MM.1S (cell line): ENCODE measurements at places on chromosomes 2 and 18.
A peak's percentile ranks its signal among the peaks of the same experiment; 100 is the strongest.

DNA sequence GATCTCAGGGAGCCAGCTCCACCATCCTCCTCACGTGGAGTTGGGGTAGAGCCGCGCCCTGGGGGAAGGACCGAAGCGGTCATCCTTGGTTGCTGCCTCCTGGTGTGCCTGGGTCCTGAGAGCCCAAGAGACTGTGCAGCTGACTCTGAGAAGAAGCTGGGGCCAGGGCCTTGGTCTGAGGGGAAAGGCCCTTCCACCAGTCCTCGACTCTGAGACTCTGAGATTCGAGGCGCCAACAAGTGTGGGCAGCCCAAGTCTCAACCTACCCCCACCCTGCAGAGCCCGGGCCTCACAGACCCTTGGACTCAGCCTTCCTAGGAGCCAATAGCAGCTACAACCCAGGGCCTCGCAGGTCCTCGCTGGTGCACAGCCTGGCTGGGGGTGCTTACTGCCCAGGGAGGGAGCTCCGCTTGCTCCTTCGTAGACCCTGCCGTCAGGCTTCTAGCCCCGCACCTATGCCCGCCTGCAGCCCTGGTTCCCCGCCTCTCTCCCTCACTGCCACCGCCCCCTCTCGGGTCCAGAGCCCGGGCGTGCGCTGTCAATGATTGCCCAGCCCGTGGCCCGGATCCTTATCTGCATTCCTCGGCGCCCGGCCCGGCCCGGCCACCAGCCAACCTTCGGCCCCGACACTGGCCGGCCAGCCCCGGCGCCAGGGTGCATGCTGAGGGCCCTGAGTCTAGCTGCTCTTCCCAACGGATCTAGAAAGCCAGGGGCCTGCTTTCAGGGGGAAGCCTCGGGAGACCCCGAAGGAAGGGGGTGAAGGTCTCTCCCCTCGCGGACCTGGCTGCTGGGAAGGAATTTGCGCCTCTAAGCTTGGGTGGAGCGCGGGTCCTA is 2.0 kb downstream of the IHH start:
- DNase-seq = no peak

DNA sequence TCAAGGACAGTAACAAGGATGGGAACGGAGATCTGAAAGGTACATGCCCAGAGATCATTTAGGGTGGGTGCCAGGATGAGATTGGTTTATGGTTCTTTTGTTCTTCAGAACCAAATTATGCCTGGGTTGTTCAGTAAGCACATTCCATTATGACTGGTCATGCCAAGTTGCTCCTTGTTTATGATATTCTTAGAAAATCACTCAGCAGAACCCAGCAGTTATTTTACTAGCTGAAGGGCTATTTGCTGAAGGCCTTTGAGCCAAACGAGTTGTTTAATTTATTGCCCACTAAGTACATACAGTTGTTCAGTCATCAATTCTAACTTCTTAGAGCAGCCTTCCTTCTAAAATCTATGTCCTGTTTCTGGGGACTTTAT is 635 bp downstream of the SLC3A1 start:
- no peak for DNase-seq

GRCh38 chr2:236625156-236625690 is 55.6 kb downstream of the ACKR3 start:
- DNase-seq = no peak

GRCh38 chr18:48418539-48419276 is 9.5 kb upstream of the ZBTB7C start:
- DNase-seq = no peak

- DNase-seq = no peak
Observed at GRCh38 chr2:44171018-44171417, 2.3 kb downstream of the PPM1B start.

DNA sequence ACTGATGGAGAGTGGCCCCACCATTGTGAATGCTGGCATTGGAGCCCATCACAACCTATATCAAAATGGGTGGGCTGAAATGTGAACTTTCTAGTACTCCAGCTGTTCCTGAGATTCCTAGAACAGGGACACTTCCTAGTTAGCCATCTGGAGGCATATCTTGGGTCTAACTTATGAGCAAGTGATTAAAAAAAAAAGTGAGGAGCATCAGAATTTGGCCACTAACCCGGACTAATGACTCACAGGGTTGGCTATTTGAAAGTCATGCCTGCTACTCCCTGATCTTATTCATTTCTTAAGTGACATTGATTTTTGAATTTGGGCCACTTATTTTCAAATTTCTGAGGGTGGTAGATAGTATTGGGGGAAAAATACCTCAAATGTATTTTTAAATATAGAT is 216.6 kb downstream of the HRH4 start:
- DNase-seq = no peak

DNA sequence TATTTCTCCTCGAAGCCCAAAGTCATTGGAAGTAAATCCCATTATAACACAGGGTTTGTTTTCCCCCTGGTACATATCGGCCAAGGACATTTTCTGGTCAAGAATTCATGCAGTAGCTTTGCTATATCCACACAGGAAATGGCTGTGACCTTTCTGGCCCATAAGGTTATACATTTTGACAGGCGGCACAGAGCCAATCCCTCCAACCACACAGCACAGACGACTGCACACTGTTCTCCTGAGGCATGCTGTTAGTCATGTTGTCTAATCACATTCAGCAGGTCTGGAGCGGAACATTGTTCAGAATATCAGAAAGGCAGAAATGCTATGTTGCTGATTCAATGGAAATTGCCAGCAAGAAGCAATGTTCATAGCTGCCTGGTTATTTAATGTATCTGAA is 742.3 kb upstream of the SLC8A1 start:
- no peak for DNase-seq

GRCh38 chr2:233764761-233765160 is 4.7 kb downstream of the UGT1A1 start:
- DNase-seq = no peak

- no peak for DNase-seq
Observed at GRCh38 chr2:79782576-79783452, 270.0 kb downstream of the CTNNA2 start.

- no peak for DNase-seq
Observed at GRCh38 chr2:174040417-174040701, 75.2 kb upstream of the SP3 start.

GRCh38 chr18:39788383-39788782 is 2166.7 kb upstream of the PIK3C3 start:
- DNase-seq = no peak

DNA sequence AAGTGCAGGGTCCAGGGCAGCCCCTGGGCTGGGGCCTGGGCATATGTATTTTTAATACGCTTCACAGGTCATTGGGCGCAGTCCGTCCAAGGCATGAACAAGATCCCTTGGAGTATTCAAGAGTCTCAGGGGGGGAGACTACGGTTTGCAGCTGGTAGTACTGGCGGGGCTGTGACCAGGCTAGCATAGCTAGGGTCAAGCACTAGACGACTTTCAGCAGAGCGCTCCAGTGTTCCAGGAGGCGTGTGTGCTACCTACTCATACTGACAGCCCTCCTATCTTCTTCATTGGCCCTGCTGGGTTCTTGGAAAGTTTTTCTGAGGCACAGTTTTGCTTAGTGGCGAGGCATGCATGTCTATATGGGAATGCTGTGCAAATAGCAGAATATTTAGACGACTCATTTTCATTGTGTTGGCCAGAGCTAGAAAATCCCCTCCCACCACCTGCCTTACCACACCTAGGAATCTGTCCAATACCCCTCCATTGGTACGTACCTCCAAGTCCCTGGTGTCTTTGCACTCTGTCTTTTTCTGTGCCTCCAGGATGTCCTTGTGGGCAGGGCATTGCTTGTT is 68.2 kb downstream of the GLI2 start:
- no peak for DNase-seq

DNA sequence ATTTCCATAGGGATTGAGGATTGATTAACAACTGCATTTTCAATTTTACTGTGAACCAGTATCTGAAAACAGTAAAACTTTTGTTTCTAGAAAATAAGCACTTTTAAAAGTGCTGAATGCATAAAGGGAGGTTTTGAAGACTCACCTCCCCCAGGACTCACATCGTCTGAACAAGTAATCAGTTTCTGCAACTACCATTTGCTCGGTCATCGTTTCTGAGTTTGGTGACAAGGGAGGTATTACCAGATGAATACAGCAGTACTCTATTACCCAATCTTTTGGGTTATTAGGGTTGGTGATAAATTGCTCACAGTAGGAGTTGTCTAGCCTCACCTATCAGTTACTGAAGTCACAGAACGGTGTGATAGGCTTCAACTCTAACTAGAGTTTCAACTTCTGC is 234.5 kb upstream of the FN1 start:
- DNase-seq = no peak

- no peak for DNase-seq
Observed at GRCh38 chr2:164622338-164623106, 1.2 kb upstream of the GRB14 start.

DNA sequence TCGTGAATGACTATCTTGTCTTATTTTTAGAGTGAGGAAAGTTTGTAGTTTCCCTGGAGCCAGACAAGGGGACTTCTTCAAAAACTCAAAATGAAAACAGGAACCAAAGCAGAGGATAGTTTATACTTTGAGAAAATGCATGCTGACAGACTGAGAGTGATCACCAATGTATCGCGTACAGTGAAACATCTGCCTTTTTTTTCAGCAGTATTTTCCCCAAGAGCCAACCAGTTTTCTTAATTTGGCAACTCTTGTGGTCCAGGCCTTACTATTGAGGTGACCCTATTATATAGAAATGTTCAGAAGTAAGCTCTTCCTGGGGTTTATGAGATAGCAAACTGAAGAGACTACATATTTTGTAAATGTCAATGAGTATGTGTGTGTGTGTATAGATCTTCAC is 153.7 kb upstream of the VRK2 start:
- no peak for DNase-seq

- no peak for DNase-seq
Observed at GRCh38 chr18:71798986-71799673, 745.0 kb downstream of the CBLN2 start.

DNA sequence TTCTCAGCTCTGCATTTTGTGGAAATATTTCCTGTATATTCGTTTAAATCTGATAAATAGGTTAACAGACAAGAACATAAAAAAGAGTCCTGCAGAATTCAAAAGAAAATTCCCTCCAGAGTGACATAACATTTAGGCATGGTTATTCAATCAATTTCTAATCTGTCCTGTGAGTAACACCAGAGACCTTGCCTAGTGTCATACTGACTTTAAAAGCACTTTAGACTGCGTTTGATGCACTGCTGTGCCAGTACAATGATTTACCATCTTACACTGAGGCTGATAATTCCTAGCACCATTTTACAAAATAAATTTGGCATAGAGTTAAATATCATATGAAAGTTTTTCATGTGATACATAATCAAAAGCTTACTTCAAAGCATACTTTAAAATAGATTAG is 35.5 kb upstream of the CALCRL start:
- DNase-seq = no peak

GRCh38 chr2:46236876-46237859 is 60.0 kb upstream of the EPAS1 start:
- DNase-seq = peak; percentile 29

- no peak for DNase-seq
Observed at GRCh38 chr18:45102863-45103262, 422.2 kb downstream of the SETBP1 start.

GRCh38 chr2:226836548-226836885 is 663 bp downstream of the RHBDD1 start:
- DNase-seq = no peak

GRCh38 chr2:38218591-38218991 is 142.6 kb upstream of the CYP1B1 start:
- DNase-seq = no peak

GRCh38 chr18:46416706-46417638 is 240.0 kb downstream of the LOXHD1 start:
- peak; percentile 40 for DNase-seq

GRCh38 chr2:2876331-2877221 is 501.0 kb downstream of the EIPR1 start:
- DNase-seq = no peak

DNA sequence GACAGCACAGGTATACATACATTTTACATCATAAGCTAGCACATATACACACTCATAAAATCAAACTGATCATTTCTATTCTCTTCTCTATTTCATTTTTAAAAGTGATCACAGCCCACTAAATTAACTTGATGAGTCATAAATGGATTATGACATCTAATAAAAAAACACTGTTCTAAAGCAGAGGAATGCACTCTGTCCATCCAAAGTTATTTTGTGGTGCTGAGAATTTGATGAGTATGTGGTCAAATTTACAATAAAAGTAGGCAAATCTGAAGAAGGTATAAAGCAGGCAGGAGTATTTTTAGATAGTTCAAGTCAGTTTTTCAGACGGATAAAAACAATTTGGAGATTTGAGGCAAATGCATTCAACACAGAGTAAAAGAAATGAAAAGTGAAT is 104.4 kb downstream of the NOL4 start:
- no peak for DNase-seq

DNA sequence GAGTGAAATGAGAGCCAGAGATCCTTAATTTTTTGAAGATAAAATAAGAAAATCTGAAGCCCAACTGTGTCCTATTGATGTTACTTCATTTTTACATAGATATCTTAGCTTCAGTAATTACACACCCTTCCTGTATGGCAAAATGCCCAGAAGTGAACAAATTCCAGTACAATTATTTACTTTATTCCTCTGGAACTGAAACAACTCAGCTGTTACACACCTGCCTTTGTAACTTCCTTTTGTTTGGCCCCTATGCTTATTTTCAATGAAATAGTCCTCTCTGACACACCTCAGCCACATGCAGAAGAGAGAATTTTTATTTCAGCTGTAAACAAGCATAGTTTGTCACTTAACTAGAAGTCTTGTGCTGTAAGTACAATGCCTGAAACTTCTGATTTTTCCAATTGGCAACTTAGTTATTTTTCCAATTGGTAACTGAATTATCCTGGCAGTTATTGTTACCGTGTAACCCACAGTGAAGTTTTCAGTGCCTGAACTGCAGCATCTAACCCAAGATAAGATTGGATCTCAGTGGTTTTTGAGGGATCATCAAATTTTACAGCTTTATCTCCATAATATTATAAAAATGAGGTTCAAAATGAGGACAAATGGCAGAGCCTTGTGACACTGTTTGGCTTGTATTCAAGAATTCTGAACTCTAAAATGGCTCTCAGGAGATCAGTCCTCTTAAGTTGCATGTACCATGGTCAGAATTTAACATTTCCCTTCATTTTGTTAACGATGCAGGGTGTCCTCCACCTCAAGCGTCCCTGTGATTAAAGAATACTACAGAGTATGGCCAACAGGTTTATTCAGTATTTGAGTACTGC is 82.6 kb downstream of the PKP4 start:
- peak; percentile 10 for DNase-seq

- DNase-seq = no peak
Observed at GRCh38 chr2:239472235-239472775, 71.5 kb upstream of the HDAC4 start.

DNA sequence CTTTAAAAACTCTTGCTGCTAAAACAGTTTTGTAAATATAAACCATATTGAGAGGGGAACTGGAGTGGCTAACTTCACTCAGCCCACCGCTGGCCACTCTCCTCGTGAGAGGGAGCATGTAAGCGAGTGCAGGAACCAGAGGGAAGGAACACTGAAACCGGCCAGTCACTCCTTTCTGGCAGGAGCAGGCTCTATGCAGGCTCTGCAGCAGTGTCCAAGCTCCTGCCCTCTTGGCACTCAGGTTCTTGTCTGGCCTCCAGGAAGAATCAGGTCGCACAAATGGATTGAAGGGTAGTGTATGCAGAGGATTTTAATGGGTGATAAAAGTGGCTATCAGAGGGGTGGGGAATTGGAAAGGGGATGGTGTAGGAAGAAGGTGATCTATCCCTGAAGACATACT is 157.7 kb downstream of the TMX3 start:
- DNase-seq = no peak
